ENCODE measurements at places on chromosomes 2 and 18.

DNA sequence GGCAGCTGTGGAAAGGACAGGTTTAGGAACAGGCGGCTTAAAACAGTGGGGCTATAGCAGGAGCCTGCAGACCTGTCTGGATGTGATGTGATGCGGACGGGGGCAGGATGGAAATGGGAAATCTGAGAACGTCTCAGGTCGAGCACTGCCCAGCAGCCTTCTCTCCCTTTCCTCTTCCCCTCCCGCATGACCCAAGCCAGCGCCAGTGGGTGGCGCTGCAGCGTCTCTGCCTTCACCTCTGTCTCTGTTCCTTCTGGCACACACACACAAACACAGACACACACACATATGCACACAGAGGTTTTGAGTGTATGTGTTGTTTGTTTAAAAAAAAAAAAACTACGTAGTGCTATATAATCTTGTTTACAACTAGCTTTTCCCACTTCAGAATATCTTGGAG, 82.0 kb upstream of the SLC66A3 start:
- DNase-seq, result no peak

GRCh38 chr2:108412995-108413710, 35.4 kb downstream of the SULT1C4 start:
- no peak for DNase-seq

DNA sequence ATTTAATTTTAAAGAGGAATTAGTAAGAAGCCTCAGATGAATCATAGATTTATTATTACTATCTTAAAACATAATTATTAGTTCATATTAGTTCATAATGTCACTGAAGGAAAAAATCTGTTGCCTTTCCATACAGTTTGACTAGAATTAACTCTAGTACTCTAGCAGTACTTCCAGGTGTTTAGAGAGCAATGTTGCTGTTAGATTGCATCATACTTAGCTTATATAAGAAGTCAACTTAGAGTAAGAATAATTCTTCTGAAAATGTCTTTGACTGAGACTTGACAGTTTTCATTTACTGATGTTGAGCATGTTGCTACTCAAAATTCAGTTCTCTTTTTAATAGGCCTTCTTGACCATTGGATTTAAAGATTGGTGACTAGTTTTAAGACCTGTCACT, 4.7 kb downstream of the RAB3GAP1 start:
- no peak for DNase-seq

- DNase-seq, result no peak
Observed at GRCh38 chr2:27021253-27022049, 11.3 kb upstream of the TMEM214 start.

- no peak for DNase-seq
Observed at GRCh38 chr2:9594366-9595054, 36.3 kb downstream of the YWHAQ start.
